NCI-H524 treated with DMSO at 0.1 percent for 48 hours (cell line): ENCODE measurements at places on chromosomes 1 and 21.

DNA sequence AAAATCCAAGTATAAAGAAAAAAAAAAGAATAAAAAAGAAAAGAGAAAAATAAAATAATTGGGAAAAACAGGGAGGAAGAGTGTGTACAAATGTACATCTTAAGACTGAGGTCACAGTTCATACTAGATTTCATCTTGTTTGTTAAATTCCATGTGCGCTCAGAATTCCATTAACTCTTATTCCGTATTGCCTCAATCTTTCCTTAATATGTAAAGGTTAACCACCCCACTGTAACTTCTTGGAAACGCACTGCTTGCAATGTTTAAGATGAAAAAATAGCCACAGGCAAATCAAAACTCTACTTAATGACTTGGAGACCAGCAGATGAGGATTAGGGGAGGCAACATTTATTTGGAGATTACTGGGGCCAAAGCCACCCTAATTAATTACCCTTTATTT, 23.9 kb upstream of the KCNE1 start:
- DNase-seq: no peak

GRCh38 chr1:109255097-109255651, 5.8 kb downstream of the CELSR2 start:
- DNase-seq: peak; percentile 76

- DNase-seq: no peak
These were observed 46.7 kb upstream of the SARS1 start for GRCh38 chr1:109167001-109167506.

DNA sequence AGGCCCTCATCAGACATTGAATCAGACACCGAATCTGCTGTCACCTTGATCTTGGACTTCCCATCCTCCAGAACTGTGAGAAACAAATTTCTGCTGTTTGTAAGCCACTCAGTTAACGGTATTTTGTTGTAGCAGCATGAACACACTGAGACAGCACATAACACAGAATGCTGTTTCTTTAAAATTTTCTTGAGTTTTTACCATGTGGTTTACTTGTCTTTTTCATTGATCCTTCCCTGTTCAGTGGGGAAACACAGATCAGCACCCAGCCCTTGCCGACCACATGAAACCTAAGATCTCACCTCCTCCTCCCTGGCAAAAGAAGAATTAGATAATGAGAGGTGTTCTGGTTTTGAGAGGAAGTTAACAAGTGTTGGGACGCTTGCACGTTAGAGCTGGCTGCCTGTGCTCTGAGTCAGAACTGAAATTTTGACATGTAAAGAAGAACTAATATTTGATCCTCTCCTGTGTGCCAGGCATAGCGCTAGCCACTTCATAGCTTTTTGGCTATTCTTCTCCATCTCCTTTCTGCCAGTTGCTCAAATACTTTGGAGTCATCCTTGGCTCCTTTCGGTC, 179.6 kb downstream of the DHRS3 start:
- no peak for DNase-seq

- no peak for DNase-seq
These were observed 10.6 kb downstream of the SLC19A1 start for GRCh38 chr21:45531393-45532215.

- no peak for DNase-seq
These were observed 78.2 kb downstream of the NFIA start for GRCh38 chr1:61160526-61160925.

GRCh38 chr21:33893917-33894316, 21.7 kb downstream of the ATP5PO start:
- no peak for DNase-seq

- no peak for DNase-seq
These were observed 52.1 kb upstream of the ERRFI1 start for GRCh38 chr1:8078176-8078671.

DNA sequence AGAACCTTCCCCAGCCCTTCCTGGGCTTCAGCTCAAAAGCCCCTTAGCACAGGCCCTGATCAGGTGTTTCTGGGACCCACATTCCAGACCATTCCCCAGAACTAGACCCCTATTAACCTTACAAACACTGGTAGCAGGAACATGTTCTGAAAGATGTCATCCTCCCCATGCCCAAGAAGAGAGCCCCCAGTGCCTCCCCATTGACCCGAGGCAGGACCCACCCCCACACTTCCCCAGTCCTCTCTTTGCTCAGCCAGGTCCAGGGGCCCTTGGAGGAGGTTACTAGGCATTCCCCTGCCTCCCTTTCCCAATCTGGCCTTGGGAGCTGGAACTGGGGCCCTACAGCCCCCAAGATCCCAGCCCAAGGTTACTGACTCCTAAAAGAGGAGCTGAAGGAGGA, 38.9 kb upstream of the HMGB4 start:
- DNase-seq: no peak

DNA sequence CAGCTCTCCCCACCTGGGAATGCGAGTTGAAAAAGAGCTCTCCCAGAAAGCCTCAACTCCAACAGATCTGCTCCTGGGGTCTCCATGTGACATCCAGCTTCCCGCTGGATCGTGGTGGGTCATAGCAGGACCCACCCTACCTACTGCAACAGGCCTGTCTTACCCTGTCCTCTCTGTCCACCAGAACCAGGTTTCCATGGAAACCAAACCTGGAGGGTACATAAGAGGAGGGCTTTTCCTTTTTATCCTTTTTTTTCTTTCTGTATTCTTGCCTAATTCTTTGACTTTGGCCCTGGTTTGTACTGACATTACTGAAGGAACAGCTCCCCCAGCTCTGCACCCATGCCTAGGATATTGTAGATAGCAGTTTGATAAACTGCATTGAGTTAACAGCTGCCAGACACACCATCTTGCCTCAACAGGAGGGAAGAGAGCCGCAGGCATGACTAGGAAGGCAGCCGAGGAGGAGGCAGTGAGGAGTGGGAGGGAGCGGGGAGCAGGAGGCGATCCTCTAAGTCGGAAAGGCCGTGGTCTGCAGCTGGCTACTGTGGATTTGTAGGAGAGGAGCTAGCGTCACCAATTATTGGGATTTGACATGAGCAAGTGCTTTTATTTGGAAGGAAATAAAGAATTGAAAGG, 9.7 kb upstream of the FMOD start:
- DNase-seq: no peak

DNA sequence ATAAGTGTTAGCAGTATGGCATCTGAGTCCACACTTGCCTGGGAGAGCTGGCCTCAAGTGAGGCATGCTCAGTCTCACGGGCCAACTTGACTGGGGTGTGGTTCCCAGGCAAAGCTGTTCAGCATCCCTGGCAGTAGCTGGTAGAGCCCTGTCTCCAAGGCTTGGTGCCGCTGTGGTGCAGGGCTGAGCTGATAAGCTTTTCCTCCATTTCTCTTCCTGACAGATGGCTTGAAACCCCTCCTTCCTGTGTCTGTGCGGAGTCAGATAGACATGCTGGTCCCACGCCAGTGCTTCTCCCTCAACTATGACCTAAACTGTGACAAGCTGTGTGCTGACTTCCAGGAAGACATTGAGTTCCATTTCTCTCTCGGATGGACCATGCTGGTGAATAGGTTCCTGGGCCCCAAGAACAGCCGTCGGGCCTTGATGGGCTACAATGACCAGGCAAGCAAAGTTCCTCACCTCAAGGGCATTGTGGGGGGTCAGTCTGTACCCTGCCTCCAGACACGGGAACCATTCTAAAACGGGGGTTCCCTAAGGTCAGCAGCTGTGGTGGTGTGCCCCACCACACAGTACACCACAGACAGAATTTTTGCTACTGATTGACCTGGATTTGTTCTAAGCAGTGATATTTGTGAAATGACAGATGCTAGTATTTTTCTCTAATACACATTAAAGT, 13.7 kb upstream of the MIIP start:
- DNase-seq: no peak

DNA sequence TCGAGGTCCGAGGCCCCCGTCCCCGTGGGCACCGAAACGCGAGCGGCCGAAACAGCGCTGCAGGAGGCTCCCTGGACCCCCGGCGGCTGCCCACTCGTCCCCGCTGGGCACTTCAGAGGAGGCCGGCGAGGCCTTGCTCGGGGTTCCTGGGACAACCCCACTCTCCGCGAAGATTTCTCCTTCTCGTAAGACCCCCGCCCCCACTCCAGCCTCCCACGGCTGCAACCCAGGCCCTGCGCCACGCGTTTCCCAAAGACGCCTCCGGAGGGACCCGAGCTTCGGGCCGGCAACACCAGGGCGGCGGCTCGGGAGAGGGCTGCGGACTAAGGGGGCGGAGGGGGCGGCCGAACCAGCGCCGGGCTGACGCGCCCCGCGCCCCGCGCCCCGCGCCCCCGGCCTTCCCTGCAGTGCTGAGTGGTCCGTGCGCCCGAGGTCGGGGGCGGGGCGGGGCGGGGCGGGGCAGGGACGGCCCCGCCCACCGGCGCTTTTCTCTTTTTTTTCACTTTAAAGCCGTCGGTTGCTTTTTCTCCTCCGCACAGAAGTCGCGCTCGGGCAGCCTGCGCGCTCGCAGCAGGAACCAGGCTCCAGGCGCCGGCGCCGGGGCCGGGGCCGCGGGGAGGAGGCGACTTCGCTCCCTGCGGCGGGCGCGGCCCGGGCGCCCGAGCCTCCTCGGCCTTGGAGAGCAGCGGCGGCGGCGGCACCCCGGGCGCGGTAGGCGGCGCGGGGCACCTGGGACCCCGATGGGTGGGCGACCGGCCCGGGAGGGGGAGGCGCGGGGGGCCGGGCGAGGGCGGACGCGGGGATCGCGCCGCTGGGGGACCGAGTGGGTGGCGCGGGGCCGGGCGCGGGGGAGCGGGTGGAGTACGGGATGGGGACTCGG, at the start of gene SPSB1:
TSS of gene SPSB1 (plus strand) at position 534 of the 880 bp plus-strand sequence. CDS start 62,998 bp downstream, outside the sequence.
- DNase-seq: no peak

GRCh38 chr1:39317910-39318633, 113.6 kb downstream of the MACF1 start:
- no peak for DNase-seq

DNA sequence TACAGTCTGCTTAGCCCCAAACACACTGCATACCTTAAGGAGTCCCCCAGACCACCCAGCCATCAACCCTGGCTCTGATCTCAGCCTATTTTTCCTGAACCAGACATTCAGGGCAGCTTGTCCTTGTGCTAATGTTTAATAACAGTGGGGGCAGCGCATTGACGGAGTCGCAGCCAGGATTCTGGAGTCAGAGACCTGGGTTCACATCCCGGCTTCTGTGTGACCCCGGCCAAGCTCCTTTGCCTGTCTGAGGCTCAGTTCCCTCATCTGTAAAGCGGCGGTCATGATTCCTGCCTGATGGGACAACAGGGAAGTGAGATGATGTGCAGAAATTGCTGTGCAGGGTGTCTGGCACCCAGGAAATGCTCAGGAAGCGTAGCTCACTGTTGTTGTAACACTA, 63.1 kb downstream of the MATN1 start:
- no peak for DNase-seq

- DNase-seq: no peak
These were observed 25.0 kb downstream of the GIPC2 start for GRCh38 chr1:78070758-78071157.

DNA sequence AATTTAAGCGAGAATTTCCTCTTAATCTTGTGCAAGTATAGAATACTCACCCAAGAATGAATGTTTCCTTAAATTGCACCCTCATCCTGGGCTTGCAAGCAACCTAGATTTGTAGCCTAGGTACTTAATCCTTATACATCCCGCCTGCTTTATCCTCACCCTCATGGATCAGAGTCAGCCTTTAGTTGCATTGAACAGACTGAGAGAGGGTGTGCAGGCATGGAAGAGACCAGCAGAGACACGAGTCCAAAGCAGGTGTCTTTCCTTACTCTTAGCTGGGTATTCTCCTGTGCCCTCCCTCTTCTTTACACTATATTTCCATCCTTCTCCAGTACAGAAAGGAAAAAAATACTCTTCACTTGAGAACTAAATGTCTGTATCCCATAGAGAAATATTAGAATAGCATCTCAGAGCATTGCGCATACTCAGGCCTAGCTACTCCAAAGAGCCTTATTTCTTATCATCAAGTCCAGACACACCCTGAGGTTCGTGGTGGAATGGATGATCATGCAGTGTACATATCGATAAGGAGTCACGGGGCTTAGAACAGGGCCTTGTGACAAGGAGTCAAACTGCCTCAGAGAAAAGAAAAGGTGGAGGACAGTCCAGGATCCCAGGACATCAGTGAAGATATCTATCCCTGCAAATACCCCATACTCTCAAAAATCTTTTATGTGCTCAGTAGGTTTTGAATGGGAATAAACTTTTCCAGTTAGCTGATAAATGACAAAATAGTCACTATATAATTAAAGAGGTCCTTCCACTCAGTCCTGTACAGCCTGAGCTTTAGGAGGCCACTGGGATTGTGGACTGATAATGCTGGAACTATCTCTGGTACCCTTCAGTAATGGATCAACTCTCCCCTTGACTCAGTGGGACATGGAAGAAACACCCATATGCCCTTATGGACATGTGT, 297.9 kb downstream of the GRIK1 start:
- no peak for DNase-seq

- DNase-seq: no peak
These were observed 591.0 kb downstream of the ADGRL2 start for GRCh38 chr1:82391712-82392111.

DNA sequence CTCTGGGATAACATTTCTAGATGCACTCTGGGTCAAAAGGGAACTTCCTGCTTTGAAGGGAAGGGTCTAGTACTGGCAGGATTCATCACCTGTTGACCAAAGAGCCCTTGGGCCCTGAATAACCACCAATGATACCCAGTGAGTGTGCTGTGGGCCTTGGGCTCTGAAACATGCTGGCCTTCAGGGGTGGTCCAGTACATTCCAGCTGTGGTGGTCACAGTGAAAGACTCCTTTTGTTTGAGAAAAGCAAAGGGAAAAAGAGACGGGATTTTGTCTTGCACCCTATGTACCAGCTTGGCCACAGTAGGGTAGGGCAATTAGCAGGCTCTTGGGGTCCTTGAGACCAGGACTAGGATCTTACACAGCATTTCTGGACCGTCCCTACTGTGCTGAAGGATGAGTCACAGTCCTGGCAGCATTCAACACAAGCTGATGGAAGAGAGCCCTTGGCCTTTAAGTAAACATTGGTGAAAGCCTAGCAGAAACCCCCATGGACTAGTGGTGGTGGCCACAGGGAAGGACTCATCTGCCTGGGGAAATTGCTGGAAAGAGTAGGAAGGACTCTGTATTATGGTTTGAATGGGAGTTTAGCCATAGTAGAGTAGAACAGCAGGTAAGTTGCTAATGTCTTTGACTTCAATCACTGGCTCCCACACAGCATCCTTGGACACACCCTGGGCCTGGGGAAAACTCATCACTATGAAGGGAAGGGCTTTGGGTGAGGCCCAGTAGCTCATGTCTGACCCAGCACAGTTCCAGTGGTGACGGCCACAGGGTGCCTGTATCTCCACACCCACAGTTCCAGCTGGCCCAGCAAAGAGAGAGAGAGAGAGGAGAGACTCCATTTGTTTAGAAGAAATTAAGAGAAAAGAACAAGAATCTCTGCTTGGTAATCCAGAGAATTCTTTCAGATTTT, 87.5 kb downstream of the COL24A1 start:
- DNase-seq: no peak
